ENCODE measurements at places on chromosomes 6 and 20.

- peak; percentile 26 for DNase-seq
These were observed 72.6 kb upstream of the DUSP22 start for GRCh38 chr6:219641-220198.

DNA sequence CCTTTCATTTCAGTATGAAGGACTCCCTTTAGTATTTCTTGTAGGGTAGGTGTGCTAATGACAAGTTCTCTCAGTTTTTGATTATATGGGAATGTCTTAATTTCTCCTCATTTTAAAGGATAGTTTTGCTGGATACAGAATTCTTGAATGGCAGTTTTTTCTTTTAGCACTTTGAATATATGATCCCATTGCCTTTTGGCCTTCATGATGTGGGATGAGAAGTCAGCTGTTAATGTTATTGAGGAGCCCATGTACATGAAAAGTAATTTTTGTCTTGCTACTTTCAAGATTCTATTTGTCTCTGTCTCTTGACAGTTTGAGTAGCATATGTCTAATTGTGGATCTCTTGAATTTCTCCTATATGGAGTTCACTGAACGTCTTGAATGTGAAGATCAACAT lies 30.9 kb downstream of the RSPH3 start:
- no peak for DNase-seq

- DNase-seq = no peak
These were observed 429.0 kb downstream of the PREX1 start for GRCh38 chr20:48398506-48399449.

GRCh38 chr20:58127701-58128111 lies 100.7 kb downstream of the ANKRD60 start:
- no peak for DNase-seq

DNA sequence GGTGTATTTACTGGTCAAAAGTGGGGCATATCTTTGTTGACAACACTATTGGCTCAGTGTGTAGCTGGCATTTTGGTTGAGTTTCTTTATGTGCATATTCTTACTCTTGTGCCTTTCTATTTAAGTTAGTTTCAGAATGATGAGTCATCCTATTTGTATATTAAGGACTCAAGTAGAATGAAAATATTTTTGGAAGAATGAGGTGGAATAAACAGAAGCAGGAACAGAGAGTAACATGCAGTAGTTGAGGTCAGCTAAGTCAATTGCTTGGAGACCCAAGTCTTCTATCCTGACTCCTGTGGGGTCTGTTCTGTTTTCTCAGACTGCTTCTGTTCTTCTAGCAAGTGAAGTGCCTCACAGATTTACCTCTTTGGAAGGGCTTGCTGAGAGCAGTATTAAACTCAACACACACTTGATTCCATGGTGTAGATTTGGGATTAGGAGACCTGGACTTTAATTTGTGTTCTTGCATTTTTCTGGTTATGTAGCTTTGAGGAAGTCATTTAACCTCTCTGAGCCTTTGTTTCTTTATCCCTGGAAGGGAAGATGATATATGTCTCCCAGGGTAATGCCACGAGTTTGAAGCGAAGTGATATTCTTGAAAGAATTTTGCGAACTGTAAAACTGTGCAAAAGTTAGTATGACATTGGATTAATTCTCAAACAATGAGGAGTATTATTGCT lies 324.3 kb downstream of the QKI start:
- no peak for DNase-seq

GRCh38 chr20:56859039-56859800 lies 230.1 kb downstream of the TFAP2C start:
- DNase-seq = no peak

GRCh38 chr6:45438849-45439406 lies 61.2 kb upstream of the SUPT3H start:
- DNase-seq = no peak

GRCh38 chr6:80690551-80691131 lies 584.2 kb downstream of the BCKDHB start:
- no peak for DNase-seq

GRCh38 chr20:4585104-4585753 lies 136.5 kb upstream of the PRND start:
- DNase-seq = no peak

Measured in hippocampal formation (tissue), 2 donors.